ENCODE measurements at places on chromosomes 3 and 15.

DNA sequence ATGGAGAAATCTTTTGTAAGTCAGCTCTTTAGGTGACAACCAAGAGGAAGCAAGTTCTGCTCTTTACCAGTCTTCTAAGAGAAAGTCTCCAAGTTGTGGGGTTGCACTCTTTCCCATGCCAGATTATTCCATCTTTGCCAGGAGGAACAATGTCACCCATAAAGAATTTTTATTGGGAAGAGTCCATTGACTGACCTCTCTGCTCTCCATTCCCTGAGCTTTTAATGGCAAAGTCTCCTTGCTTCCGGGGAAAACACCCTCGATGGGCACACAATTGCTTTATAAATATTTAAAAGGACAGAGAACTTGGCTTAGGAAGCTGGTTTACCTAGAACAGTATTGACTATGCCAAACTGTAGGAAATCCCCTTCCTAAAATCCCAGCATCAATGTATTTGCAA lies 19.9 kb upstream of the UBE2E1 start:
- DNase-seq, result no peak

GRCh38 chr3:195956577-195956976 lies 48.2 kb upstream of the TNK2 start:
- DNase-seq, result no peak

- peak; percentile 39 for DNase-seq
Observed at GRCh38 chr15:35444557-35445204, 101.3 kb downstream of the DPH6 start.

DNA sequence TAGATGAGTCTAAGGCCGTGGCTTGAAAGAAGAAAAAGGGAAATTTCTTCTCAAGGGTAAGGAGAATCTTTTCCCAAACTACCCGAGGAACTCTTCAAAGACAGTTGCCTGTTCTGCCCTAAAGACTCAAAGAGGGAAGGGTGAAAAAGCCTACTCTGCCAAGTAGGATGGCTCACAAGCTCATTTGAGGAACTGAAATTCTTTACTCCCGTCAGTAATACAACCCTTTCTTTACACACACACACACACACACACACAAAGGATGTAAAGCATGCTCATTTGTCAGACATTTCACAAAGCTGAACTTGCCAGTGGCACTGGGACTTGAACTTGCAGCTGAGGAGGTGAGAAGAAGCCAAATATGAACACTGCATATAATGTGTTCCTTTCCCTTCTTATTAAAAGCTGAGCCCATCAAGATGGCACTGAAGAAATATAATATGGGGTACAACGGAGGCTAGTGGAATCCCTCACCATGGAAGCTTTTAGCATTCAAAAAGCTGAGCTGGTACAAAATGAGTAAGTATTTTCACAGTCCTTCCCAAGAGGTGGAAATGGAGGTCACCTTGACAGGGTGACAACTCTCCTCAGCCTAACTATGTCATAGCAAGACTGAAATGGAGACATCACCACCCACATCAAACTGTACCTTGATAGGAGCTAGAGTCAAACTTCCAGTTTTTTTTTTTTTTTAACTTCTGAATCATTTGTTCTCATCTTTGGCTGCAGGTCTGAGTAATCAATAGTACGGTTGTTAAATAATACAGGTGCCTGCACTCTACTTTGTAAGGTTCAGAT lies 57.6 kb downstream of the TAFA4 start:
- DNase-seq, result no peak

DNA sequence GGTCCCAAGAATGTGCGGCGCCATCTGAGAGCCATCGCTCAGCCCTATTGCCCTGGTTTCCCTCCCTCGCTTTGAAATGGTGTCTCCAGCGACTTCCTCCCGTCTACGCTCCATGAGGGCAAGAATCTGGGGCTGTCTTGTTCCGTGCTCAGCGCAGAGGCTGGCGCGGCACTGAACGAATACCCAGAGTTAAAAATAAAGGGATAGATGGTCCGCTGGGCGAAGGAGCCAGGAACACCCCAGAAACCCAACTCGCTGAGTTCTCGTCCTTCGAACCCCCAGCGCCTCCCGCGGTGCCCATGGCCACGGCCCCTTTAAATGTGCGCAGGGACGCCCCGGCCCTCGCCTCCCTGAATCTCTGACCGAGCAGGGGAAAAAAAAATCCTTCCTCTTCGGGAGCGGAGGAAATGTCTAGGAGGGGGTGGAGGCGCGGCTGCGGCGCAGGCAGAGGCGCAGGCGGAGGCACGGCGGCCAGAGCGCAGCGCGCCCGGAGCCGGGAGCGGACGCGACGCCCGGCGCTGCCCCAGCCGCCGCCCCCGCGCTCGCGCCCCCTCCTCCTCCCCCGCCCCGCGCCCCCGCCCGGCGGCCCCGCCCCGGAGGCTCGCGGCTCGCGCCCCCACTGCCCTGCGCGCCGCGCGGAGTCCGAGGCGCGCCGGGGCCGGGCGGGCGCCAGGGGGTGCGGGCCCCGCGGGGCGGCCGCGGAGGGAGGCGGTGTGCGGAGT lies 8.5 kb upstream of the FGD5 start:
- peak; percentile 87 for DNase-seq

DNA sequence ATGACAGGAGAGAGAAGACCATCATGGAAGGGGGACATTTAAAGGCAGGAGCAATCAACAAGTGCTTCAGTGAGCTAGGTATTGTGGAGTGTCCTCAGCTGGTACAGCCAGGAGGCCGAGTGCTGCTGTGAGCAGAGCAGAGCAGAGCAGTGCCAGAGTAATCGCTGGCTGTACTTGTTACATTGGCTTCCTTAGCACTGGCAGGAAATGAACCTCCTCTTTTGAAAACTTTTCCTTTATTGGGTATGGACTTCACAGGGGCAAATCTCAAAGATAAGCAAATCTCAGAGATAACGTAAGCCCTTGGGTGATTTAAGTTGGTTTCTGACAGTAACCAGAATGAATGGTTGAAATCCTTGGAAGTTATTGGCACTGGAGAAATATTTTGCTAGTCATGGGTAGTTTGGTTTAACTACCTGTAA lies 2.1 kb downstream of the SH3GL3 start:
- DNase-seq, result no peak

DNA sequence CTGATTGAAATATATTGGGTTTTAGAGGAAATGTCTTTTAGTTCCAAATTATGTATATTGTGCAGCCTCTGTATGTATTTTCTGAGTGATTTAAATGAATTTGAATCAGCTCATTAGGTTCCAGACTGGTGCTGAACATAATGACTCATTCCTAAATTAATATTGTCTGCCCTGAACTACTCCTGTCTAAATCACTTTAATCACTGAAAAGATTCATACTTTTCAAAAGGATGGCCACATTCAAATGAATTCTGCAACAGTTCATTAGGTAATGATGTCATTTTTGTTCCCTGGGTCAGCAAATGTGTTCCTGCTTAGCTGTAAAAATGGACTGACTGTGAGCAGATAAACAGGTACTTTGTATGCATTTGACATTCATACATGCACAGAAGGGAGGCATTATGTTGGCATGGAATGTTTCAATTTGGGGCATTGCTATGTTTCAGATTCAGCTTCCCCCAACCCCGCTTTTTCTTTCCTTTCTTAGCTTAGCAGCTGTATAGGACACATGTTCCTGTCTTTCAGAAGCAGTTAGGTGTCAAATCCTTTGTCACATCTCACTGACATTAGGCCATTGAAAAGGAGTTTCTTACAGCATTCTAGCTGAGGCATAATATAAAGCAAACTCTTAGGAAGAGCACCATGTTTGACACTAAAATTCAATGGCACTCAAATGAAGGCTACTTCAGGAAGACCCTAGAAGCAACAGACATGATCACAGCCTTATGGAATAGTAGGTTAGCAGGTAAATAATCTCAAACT lies 318.5 kb upstream of the ARPP21 start:
- no peak for DNase-seq

DNA sequence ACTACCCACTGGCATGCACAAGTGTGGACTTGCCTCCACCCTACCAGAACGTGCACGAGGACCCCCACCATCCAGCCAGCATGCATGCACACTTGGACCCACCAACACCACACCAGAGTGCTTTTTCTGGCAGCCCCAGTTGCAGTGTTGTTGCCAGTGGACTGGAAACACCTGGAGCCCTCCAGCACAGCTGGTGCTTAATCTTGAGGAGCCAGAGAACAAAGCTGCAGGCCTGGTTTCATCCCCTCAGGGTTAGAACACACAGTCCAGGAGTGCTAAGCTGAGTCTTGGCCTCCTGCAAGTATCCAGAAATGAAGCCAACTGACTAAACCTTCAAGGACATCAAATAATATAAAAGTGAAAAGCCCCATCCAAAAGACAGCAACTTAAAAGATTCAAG lies 888.0 kb downstream of the NTRK3 start:
- no peak for DNase-seq

DNA sequence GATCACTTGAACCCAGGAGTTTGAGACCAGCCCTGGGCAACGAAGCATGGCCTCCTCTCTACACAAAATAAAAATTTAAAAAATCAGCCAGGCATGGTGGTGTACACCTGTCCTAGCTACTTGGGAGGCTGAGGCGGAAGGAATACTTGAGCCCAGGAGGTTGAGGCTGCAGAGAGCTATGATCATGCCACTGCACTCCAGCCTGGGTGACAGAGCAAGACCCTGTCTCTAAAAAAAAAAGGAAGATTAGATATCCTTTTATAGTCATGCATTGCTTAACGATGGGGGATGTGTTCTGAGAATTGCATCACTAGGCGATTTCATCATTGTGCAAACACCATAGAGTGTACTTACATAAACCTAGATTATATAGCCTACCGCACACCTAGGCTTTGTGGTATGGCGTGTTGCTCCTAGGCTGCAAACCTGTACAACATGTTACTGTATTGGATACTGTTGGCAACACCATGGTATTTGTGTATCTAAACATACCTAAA lies 12.6 kb downstream of the ALAS1 start:
- no peak for DNase-seq

DNA sequence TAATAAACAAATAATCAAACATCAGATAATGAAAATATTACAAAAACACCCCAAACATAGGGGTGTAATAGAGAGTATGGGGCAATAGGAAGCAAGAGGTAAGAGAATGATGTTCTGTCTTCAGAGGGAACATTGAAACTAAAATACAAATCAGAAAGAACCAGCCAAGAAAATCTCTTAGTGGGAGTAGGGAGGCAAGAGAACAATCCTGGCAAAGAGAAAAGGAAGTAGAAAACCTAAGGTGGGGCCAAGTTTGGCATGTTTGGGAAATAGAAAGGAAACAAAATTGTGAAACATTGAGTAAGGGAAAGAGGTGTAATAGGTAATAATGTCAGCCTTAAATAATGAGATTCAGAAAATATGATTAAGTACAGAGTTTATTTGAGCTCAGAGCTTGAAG lies 467.1 kb downstream of the RBMS3 start:
- no peak for DNase-seq

GRCh38 chr3:144107923-144108322 lies 136.3 kb downstream of the DIPK2A start:
- DNase-seq, result no peak

DNA sequence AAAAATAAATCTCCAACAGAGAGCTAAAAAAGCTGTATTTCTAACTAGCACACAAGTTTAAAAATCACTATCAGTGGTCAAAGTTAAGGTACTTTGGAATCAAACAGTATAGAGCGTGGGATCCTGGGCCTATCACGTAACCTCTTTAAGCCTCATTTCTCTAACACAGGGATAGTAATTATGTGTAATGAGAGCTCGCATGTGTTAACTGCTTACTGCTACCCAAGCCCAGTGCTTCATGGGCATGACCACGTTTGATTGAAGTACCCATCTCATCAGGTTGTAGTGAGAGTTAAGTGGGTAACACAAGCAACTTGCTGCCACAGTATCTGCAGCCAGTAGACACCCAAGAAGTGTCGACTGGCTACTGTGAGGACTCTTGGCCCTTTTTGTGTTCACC lies 28.2 kb upstream of the NOX5 start:
- no peak for DNase-seq

- no peak for DNase-seq
Observed at GRCh38 chr3:144708437-144708836, 736.8 kb downstream of the DIPK2A start.

DNA sequence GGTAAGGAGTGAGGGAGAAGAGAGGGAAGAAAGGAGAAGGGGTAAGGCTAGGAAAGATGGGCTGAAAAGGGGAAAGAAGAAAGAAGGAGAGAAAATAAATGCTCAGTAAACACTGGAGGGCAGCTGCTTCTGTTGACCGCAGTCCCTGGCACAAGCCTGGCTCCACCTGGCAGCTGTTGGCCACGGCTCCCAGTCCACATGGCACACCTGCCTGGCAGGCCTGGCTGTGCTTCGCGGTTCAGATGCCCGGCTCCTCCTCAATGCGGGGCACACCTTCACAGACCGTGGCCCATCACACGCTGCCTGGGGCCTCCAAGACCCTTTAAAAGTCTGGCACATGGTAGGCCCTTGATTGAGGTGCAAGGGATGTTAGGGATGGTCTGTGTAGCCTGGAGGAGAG lies 516.8 kb upstream of the PROK2 start:
- no peak for DNase-seq

DNA sequence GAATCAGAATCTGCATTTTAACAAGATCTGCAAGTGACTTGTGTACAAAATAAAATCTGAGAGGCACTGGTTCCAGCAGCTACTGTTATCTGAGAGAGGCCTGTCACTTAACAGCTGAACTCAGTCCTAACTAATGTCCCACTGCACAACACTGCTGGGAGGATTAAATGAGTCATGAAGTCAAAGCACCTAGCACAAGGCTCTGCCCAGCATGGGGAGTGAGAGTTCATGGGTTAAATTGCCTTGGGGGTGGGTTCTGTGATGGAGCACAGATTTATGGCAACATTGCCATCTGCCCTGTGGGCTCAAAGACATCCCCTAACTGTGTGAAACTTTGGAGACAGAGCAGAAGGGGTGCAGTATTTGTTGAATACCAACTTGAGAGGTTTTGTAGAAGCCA lies 250.9 kb downstream of the PLCL2 start:
- no peak for DNase-seq

GRCh38 chr3:99295836-99296235 lies 342.6 kb upstream of the COL8A1 start:
- DNase-seq, result no peak

GRCh38 chr3:141412087-141412935 lies 44.0 kb downstream of the ZBTB38 start:
- DNase-seq, result peak; percentile 50

DNA sequence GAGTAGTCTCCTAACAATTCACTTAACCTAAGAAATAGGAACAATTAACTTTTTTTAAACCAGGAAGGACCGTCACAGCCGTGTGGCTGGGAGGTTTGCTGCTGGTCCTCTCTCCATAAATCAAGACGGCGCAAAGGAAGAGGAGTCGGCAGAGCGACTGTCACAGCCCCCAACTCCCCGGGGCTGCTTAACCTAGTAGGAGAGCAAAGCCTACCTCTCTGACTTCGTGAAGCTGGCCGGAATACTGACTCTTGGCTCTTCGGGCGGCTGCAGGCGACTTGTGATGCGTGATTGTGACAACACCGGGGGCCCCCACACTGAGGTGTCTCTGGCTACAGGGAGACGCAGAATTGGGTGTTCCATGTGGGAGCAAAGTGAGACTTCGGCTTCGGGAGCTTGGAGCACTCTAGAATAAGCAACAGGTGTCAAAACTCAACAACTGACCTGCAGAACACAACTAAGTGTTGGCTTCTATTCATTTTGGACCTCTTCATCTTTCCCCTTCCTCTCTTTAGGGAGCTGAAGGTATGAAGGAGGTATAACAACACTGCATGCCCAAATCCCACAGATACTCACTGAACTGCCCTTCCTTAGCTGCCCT lies 151.1 kb downstream of the OSBPL10 start:
- no peak for DNase-seq

GRCh38 chr3:178514401-178514800 lies 21.8 kb upstream of the KCNMB2 start:
- no peak for DNase-seq

GRCh38 chr3:21393683-21394311 lies 357.2 kb downstream of the ZNF385D start:
- no peak for DNase-seq
